ENCODE measurements at places on chromosomes 13 and 19. TPM values are rescaled to one million over a fixed set of nuclear protein-coding genes. Genes with fewer than 3 reads are reported as not detected.

OVOL3 gene
- 0.45 TPM for total RNA-seq

CLEC17A gene
- not detected for total RNA-seq

CEBPA gene
- 7.8 TPM for total RNA-seq

PTGIR gene
- total RNA-seq, result not detected

MAP2K2 gene
- 169 TPM for total RNA-seq

ZNF283 gene
- total RNA-seq, result 3.9 TPM

ACER1 gene
- not detected for total RNA-seq

KLK14 gene
- 0.26 TPM for total RNA-seq

VSTM2B gene
- not detected for total RNA-seq

CNFN gene
- 41.3 TPM for total RNA-seq

SLC7A10 gene
- not detected for total RNA-seq

MRI1 gene
- total RNA-seq, result 12.9 TPM

CPAMD8 gene
- total RNA-seq, result 0.09 TPM
